ENCODE measurements at places on chromosomes 3 and 15.

- no peak for DNase-seq
Observed at GRCh38 chr3:95217661-95218060, 1154.8 kb downstream of the NSUN3 start.

DNA sequence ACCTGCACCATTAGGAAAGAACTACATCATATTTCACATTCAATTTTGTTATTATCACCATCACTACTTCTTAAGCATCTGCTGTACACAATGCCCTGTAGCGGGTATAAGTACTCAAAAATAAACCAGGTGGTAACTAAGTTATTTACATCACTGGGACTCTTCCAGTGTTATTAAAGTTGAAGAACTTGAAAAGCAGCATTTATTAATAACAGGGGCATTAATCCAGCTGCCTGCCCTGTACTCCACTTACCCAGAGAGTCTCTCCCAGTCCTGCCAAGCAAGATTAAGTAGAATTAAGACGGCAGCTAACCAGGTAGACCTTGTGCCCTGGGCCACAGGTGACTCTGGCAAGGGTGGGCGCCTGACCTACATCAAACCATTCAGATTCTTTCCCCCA lies 65.2 kb downstream of the FHIT start:
- DNase-seq: no peak

DNA sequence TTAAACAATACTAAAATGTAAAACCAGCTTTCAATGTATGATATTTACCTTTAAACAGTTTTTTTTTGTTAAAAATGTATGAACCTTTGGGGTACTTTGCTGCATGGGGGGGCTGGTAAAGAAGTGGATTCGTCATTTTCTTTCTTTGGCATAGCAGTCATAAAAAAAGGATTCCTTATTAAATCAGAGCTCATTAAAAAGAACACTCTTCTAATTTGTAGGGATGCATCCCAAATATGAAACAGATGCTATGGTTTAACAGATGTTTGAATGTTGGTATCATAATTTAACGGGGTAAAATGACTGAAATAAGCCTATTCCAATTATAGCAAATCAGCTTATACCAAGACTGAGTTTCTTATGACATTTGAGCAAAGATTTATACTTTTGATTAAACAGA lies 234.4 kb downstream of the BBX start:
- DNase-seq: no peak

- DNase-seq: no peak
Observed at GRCh38 chr15:65085207-65085753, 8.7 kb downstream of the KBTBD13 start.

DNA sequence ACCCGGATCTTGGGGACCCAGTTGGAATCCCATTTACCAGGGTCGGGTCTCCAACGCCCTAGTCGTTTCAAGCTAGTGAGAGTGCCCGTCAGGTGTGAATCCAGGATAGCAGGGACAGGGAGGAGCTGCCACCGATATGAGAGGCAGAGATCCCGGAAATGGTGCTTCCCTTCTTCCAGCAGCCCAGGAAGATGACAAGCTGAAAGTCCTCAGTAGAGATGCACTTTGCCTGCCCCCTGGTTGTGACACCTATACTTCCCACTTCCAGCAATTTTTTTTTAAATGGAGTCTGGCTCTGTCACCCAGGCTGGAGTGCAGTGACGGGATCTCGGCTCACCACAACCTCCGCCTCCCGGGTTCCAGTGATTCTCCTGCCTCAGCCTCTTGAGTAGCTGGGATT lies 503.0 kb downstream of the NTRK3 start:
- DNase-seq: no peak

DNA sequence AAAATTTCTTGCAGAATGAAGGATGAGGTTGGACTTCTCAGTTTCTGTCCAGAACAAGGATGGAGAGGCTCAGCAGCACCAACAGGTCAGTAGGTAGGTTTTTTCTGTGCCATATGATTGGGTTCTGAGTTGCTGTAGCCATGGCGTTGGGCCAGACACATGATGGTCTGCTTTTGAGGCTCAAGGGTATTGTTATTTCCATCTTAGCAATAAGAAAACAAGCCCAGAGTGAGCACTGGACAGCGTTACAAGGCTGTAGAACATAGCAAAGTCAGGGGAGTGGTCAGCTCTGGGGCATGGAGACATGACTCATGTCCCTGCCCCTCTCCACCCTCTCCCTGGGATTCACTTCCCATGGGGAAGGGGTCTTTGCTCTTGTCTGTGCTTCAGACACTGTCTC lies 137.6 kb upstream of the TOPAZ1 start:
- DNase-seq: no peak
